ENCODE measurements at places on chromosomes 7 and 10. TPM values are rescaled to one million over a fixed set of nuclear protein-coding genes. Genes with fewer than 3 reads are reported as not detected.

Gene SRGN
- 527 TPM for total RNA-seq

Gene C10orf143
- total RNA-seq: 5.1 TPM

Gene OR2A42
- total RNA-seq: not detected

Gene PRPS1L1
- total RNA-seq: not detected

Gene GIMAP8
- 67.4 TPM for total RNA-seq

Gene CDK14
- 53.1 TPM for total RNA-seq

Gene GNGT1
- total RNA-seq: not detected

- DNase-seq: no peak
Measured at GRCh38 chr10:111379534-111380187, 302.8 kb downstream of the ADRA2A start.

DNA sequence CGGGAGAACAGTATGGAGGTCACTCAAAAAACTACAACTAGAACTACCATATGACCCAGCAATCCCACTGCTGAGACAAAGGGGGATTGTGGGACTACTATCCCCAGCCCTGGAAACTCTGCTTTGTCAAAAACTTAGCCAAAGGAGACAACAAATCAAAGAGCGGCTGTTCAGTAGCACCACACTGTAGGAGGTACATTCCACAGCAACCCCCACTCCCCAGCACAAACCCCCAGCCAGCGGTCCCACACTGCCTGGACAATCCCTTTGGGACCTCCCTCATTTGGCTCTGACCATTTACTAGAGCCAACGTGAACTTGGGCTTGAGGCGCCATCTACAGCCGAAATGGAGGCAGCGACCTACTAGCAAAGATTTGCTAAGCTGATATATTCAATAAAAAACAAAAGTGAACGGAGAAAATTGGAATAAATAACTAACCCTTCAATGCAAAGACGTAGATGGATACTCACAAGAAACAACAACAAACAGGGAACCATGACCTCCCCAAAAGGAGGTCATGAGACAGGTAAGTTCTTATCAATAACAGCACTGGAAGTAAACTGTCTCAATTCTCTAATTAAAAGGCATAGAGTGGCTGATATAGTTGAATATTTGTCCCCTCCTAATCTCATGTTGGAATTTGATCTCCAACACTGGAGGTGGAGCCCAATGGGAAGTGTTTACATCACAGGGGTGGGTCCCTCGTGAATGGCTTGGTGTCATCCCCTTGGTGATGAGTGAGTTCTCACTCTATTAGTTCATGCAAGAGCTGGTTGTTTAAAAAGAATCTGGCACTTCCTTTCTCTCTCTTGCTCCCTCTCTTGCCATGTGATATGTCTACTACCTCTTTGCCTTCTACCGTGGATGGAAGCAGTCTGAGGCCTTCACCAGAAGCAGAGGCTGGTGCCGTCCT, 119.0 kb upstream of the KCNMA1 start:
- DNase-seq: no peak

- no peak for DNase-seq
Measured at GRCh38 chr7:92788559-92789183, 47.7 kb downstream of the CDK6 start.

DNA sequence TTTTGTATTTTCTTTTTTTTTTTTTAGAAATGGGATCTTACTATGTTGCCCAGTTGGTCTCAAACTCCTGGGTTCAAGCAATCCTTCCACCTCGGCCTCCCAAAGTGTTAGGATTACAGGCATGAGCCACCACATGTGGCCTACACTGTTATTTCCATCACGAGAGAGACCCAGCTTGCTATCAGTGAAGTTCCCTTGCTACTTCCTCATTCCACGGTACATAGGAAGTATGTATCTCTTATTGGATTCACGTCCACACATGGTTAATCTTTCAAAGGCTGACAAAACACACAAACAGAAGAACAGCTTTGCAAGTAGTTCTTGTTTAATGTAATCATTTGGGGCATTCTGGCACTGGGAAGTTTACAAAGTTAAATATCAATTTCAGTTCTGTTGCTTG, 50.9 kb downstream of the DCLRE1A start:
- DNase-seq: no peak

- no peak for DNase-seq
Measured at GRCh38 chr7:24130631-24131030, 153.4 kb upstream of the NPY start.

DNA sequence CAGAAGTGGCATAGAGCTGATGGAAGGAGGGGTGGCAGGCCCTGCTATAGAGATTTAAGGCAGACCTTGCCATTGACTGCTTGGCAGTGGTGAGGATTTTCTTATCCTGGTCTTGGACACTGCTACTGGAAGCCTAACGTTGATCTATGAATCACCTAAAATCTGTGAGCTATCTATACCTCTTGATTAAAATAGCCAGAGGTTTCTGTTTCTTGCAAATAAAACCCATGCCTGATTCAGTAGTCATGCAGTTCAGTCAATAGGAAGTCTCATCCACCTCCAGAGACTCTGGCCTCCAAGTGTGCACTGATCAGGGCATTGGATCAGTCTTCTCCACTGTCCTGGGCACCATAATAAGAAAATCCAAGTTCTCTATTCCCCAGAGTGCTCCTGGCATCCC, 286.5 kb downstream of the PTEN start:
- no peak for DNase-seq

DNA sequence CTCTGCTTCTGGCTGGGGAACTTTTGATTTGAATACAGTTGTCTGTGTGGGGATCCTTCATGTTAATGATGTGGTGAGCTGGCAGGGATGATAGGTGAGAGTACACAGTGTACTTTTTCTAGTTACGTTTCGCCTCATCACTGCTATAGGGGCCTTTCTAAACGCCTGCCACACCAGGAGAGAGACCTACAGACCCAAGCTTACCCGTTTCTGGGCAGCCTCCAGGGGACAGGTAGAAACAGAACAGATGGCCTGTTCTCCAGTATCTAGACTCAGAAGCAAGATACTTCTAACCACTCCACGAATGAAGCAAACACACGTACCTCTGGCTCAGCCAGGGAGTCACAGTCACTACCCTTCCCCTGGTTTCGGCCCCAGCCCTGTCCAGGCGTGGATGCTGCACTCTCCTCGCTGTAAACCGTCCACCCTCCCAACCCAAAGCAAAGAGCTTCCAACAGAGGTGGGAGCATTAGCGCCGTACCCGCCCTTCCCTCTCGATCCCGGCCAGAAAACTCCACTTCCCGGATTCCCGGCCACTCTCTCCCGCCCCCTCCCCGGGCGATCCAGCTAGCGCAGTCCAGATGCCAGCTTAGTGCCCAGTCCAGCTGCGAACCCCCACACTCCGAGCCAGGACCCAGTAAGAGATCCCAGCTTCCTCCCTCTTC, 1.2 kb downstream of the CCDC6 start:
- DNase-seq: peak; percentile 86

DNA sequence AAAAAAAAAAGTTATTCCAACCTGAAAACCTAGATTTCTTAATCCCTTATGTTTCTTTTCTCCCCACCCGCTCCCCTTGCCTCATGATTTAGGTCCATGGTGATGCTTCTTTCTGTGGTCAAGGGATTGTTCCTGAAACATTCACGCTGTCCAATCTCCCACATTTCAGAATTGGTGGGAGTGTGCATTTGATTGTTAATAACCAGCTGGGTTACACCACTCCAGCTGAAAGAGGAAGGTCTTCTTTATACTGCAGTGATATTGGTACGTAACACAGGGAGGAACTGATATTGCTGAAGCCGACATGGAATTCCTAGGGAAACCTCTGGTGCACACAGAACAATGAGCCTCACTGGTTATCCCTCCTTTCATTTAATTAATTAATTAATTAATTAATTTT, 22.7 kb downstream of the DHTKD1 start:
- DNase-seq: no peak

GRCh38 chr10:71316786-71317160, 2.3 kb upstream of the SLC29A3 start:
- no peak for DNase-seq

- DNase-seq: no peak
Measured at GRCh38 chr10:132774902-132775863, 10.8 kb downstream of the NKX6-2 start.

- no peak for DNase-seq
Measured at GRCh38 chr10:82313401-82313800, 438.4 kb downstream of the NRG3 start.

- DNase-seq: no peak
Measured at GRCh38 chr7:116027786-116028185, 2.8 kb downstream of the TFEC start.

DNA sequence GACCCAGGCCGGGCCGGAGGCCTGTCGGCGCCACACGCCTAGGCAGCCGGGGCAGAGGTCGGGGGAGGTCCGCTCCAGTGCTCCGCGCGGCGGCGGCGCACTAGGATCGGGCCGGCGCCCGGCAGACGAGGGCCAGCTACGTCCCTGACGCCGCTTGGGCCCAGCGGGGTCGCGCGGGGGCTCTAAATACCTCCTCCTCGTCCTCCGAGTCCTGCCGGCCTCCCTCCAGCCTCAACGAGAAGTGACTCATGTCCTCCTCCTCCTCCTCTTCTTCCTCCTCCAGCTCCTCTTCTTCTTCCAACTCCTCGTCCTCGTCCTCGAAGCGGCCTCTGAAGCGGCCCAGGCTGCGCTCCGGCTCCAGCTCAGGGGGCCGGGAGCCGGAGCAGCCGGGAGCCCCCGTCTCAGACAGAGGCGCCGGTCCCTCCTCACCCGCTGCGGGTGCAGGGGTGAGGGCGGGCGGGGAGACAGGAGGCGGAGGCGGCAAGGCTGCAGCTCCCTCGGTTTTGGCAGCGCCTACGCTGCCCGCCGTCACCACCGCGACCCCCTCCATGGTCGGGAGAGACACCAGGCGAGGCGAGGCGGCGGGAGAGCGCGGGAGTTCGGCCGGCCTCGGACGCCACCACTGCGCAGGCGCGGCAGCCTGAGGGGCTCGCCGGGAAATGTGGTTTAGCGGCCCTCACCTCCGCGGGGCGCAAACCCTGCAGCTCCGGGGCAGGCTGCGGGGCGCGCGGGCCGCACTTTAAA, at the start of gene PCGF6:
TSS of gene PCGF6 (minus strand) at position 624 of the 744 bp plus-strand sequence. CDS start at position 550, 74 bp downstream.
- peak; percentile 91 for DNase-seq

DNA sequence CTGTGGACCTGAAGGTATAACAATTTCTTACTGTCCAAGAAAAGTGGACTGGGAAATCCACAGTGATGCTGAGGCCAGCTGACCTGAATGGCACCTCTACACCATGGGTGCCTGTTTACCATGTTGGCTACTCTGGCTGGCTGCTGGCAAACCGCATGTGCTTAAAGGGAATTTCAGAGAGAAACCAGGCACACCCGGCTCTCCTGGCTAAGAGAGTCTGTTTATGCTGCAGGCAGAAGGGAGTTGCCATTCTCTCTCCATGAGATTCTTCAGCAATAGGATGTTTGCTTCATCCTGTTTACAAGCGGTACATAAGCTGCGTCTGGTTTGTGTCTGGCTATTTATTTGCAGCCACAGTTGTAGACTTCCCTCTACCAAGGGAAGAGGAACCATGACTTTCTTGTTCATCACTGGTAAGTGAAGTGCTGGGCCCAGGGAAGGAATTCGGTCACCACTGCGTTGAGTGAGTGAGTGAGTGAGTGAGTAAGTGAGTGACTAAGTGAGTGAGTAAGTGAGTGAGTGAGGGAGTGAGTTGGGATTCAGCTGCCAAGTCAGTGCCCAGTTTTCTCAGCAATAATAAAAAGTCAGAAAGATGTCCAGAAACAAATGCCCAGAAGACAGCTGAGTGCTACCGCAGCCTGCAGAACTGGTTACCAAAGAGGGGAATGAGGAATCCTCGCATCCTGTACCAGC, 90.4 kb downstream of the COBL start:
- DNase-seq: no peak

DNA sequence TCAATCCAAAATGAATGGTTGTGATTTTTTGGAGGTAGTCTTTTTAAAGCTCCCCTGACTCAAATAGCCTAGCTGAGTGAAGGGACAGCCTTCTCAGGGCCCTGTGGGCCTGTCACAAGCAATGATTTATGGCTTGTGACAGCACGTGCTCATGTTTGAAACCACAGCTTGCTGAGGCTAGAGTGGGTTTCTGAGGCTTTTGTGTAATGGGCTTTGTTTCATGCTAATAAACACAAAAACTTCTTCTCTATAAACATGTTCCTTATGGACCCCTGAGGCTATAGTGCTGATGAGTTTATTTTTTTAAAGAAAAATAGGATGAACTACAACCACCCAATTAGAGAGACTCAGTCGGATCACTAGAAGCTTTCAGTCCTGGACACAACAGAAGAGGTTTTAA, 36.1 kb upstream of the BET1 start:
- no peak for DNase-seq

- DNase-seq: no peak
Measured at GRCh38 chr10:21512573-21513404, 12.7 kb downstream of the SKIDA1 start.

- no peak for DNase-seq
Measured at GRCh38 chr7:30249986-30250774, 34.2 kb upstream of the ZNRF2 start.

GRCh38 chr10:73907841-73908517, 3.0 kb upstream of the PLAU start:
- no peak for DNase-seq

All from spleen (tissue), 13 donors.